NCI-H774 (cell line): ENCODE measurements at places on chromosomes 7 and 10.

DNA sequence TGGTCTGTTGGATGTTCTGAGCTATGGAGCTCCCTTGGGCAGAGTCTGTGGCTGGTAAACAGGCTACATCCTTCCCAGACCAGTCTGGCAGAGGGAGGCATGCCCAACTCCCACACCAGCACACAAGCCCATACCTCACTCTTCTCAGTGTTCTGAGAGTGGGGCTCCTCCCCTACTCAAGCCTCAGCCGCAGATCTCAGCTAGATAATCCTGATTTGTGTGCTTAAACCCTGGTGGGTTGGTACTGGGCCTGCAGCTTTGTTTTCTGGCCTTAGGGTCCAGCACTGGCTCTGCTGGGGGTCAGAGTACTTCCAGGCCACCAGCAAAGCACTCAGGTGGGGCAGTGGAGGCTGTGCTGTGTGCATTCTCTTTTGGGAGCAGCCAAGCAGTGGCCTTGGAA is 70.4 kb downstream of the MGAM2 start:
- no peak for DNase-seq

DNA sequence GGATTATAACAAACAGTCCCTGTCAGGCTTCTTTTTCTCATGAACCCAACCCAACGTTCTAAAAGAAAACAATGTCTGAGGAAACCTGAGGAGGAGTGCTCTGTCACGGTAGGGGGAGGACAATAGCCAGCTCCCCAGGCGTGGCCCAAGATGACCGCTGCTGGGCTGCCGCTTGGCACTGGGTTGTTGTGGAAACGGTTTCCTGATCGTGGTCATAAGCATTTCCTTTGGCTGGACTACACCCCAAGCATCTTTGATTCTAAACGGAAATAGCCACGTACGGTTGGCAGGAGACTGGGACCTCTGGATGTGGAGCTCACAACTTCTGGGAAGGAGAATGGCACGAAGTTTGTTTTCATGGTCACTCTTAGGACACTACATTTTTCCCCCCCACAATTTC is 30.4 kb upstream of the DMBT1 start:
- no peak for DNase-seq

DNA sequence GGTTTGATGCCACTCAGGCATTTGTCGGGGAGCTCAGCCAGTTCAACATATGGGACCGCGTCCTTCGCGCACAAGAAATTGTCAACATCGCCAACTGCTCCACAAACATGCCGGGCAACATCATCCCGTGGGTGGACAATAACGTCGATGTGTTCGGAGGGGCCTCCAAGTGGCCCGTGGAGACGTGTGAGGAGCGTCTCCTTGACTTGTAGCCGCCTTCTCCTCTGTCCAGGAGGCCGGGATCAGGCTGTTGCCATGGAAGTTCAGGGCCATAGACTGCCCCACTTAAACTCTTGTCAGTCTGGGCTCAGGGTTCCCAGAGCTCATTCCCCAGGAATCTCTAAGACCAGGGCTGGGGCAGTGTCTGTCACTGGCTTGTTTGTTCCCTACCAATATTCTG is 11.3 kb downstream of the NPTX2 start:
- DNase-seq = no peak

GRCh38 chr10:114044247-114045135 is 825 bp downstream of the ADRB1 start:
- DNase-seq = no peak

DNA sequence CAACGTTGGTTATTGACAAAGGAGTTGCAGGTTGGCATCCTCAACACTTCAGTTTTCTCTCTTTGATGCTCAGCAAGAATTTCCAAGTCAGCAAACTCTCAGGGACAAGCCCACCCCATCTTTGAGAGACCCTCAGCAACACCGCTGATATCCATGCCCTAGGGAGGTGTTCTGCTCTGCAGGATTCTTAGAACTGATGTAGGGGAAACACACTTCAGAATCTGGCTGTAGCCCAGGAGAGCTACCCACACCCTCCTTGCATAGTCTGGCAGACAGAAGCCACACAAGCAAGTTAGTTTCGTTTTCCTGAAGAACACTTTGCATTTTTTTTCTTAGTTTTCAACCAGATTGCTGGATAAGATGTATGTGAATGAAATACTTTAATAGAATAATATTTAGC is 822 bp downstream of the SAMD9L start:
- DNase-seq = no peak

GRCh38 chr7:45242698-45243097 is 85.1 kb downstream of the RAMP3 start:
- no peak for DNase-seq

- peak; percentile 47 for DNase-seq
Measured at GRCh38 chr10:63166742-63167258, 33.7 kb downstream of the NRBF2 start.

DNA sequence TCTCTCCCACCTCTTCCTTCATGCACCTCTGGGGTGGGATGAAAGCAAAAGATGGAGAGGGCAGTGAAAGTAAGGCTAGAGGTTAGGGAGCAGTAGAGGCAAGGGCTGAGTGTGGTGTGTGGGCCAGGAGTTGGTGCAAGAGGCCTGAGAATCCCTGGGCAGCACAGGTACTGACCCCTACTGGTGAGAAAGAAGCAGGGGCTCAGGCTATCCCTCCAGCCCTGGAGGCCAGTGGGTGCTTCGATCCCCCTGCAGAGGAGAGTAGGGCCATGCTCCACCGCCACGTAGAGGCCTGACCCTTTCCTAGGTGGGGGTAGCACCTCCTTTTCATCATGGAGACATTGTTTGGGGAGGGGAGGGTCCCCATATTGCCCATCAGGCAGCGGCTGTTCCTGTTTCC is 9.8 kb downstream of the CDHR1 start:
- no peak for DNase-seq

DNA sequence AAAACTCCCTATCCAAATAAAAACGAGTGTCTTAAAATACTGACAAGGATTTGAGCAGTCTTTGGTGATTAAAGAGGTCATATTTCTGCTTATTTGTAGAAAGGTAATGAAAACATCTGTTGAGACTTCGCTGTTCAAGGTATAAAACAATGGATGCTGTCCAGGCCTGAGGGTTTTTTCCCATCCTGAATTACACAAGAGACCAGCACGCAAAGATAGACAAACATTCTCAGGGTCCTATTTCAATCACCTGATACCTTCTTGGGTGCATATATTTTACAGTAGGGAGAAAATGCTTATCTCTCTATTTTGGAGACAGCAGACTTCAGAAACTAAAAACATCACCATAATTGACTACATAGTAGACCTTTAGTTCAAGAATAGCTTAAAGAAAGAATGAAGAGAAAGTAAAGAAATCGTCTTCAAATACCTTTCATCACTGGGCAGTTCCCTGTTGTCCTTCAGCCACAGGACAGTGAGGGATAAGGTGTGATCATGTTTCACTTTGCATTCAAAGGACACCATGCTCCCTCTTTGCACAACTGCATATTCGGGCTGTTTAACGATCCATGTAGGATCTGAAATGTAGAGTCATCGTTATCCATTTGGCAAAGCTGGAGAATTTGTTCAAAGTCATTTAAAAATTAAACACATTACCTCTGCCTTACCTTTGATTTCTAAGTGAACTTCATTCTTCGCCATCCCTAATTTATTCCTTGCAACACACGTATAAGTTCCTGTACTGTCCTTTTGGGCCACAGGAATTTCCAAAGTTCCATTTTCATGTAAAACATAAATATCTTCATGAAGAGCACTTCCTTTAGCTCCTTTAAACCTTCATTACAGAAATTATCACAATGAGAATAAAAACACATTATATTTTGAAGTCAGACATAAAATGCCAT is 63.7 kb upstream of the LAMB4 start:
- no peak for DNase-seq

DNA sequence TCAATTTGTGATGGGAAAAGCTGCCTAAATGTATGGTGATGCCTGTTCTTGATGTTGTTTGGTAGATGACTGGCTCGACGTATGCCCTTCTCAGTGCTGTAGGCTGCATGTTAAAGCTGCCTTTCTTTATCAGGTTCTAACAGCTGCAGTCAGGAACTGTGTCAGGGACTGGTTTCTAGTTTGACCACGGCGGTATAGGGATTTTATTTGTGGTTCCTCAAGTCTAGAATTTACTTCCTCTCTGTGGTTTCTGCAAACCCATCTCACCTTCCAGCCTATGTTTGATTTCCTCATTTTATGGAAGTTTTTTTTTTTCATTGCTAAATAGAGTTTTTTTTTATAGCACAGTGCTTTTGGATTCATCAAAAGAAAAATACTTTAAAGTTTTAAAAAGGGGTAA is 26.5 kb downstream of the LMTK2 start:
- no peak for DNase-seq

DNA sequence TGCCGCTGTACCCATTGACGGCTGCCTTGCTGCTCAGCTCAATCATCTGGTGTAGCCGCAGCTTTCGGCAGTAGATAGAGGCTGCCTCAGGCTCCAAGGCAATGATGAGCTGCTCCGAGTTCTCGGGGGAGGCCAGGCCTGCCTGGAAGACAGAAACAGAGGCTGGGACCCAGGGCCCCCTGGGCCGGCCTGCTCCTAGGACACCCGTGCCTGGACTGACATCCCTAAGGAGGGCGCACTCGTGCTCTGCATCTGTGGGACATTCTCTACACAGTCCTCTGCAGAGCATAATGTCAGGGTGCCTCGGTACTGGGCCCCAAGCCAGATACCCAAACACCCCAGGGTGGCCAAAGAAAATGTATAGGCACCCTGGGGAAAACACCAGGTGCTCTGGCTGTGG is 58.5 kb downstream of the HSPA12A start:
- no peak for DNase-seq

- DNase-seq = no peak
Measured at GRCh38 chr7:143252006-143252405, 11.2 kb upstream of the GSTK1 start.

- DNase-seq = no peak
Measured at GRCh38 chr7:150778014-150778737, 22.0 kb downstream of the TMEM176B start.

GRCh38 chr10:12635127-12635541 is 285.8 kb downstream of the CAMK1D start:
- no peak for DNase-seq

GRCh38 chr7:47513741-47514241 is 68.1 kb downstream of the TNS3 start:
- no peak for DNase-seq

- DNase-seq = no peak
Measured at GRCh38 chr10:35641676-35642034, 441 bp downstream of the FZD8 start.

DNA sequence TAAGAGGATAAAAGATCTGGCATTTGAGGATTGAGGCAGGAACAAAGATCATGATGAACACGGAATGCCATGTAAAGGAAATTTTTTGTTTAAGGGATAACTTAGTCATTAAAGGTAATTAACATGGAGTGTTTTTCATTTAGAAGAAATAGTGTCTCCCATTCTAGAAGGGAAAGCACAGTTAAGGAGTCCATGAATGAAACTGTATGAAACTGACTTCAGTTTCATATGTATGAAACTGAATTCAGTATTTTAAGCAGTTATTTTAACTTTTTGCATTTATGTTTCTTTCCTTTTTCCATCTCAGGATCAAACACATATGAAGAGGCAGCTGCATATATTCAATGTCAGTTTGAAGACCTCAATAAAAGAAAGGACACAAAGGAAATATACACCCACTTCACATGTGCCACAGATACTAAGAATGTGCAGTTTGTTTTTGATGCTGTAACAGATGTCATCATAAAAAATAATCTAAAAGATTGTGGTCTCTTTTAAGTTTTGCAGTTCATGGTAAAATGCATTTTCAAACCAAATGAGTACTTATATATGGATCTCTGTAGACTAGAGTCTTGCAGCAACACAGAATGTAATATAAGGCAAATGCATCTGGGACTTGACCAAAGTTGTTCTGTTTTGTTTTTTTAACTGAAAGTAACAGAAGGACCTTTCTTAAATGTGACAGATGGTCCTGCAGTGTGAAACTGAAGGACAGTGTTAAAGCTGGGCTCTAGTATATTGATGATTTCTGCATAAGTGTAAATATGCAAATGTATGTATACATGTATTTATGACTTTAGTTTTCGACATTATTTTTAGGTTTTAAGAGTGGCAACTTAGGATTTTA is 82.6 kb downstream of the GNAI1 start:
- no peak for DNase-seq

DNA sequence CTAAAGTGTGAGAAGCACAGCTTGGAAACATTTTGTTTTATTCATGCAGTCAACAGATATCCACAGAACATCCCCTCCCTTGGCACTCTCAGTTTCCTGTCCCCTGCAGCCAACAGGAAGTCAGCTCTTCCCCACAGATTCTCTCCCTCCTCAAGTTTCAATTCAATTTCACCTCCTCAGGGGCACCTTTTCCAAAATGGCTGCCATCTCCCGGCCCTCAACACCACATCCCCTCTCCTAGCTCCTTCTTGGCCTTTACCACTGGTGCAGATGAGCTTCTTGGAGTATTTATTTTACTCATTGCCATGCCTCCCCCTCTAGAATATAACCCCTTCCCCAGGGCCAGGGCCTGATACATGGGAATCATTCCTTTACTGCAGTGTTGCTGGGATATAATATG is 94.0 kb downstream of the WDR11 start:
- DNase-seq = no peak

DNA sequence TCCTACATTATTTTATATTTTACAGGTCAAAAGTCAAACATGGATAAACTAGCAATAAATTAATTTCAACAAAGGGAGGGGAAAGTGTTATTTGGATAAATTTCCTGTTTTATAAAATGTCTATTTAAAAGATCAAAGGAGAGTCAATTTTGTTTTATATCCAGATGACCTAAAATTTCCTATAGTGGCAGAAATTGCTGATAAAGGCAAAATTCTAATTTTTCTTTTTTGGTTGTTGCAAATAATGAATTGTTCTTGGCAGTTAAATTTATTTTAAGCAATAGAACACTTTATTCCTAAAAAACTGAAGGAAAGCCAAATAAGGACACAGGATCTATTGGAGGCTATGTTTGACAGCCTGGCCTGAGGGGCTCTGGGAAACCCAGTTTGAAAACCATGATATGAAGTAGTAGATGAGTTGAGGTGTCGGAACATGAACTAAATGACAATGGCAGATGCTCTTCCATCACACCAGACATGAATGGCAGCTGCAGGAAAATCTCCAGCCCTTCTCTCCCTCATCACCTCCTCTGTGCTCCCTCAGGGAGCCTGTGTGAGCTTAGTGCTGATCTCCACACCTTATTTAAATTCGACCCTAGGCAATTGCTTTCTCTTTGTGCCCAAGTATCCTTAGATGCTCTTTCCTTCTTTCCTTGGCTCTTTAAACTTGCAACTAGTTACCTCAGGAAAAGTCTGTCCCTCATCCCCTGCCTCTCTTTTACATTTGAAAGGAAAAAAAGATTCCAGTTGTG is 395.0 kb downstream of the THSD7A start:
- no peak for DNase-seq
